Breast epithelium (tissue), 4 donors: ENCODE measurements at places on chromosomes 7 and 10. TPM values are rescaled to one million over a fixed set of nuclear protein-coding genes. Genes with fewer than 3 reads are reported as not detected.

- H3K4me3 ChIP-seq = no peak overlapping the region
- no peak for DNase-seq
- H3K36me3 ChIP-seq = no peaks in the 10 kb centered on the region
These were observed 443.6 kb upstream of the PFKP start for GRCh38 chr10:2623675-2624274.

DNA sequence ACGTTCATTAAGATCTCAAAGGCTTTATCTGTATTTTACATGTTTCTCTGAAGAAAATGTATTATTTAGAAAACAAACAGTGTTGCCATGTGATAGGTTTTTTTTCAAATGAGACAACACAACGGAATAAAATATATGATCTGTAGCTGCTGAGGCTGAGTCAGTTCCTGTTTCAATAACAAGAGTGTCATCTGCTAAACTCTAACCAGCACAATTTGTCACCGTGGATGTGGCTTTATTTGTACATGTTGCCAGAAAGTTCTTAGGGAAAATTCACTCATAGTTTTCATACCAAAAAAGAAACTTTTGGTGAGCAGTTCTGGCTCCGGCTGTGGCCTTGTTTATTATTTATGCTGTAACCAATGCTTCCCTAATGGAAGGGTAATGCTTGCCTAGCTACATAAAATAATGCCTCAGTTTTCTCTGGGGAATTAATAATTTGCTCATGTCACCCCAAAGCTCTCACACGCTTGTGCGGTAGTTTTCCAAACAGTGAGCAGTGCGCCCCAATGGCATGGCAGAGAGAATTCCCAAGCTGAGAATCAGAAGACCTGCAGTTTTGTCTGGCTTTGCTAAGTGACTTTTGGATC lies 20.3 kb upstream of the KLF6 start:
- H3K27ac ChIP-seq = peak overlapping the region; percentile 75
- DNase-seq = no peak
- H3K36me3 ChIP-seq = no peaks in the 10 kb centered on the region
- no peaks in the 10 kb centered on the region for H3K27me3 ChIP-seq

GRCh38 chr7:84729284-84729683 lies 457.6 kb downstream of the SEMA3D start:
- no peaks in the 10 kb centered on the region for H3K4me1 ChIP-seq
- no peak overlapping the region for H3K27ac ChIP-seq
- no peak overlapping the region for H3K4me3 ChIP-seq
- no peaks in the 10 kb centered on the region for H3K27me3 ChIP-seq
- no peak for DNase-seq

GRCh38 chr10:110011681-110012080 lies 3.9 kb downstream of the ADD3 start:
- H3K4me3 ChIP-seq = no peak overlapping the region
- peaks cover 28% of the 10 kb centered on the region for H3K4me1 ChIP-seq
- DNase-seq = no peak
- H3K27me3 ChIP-seq = no peaks in the 10 kb centered on the region

DNA sequence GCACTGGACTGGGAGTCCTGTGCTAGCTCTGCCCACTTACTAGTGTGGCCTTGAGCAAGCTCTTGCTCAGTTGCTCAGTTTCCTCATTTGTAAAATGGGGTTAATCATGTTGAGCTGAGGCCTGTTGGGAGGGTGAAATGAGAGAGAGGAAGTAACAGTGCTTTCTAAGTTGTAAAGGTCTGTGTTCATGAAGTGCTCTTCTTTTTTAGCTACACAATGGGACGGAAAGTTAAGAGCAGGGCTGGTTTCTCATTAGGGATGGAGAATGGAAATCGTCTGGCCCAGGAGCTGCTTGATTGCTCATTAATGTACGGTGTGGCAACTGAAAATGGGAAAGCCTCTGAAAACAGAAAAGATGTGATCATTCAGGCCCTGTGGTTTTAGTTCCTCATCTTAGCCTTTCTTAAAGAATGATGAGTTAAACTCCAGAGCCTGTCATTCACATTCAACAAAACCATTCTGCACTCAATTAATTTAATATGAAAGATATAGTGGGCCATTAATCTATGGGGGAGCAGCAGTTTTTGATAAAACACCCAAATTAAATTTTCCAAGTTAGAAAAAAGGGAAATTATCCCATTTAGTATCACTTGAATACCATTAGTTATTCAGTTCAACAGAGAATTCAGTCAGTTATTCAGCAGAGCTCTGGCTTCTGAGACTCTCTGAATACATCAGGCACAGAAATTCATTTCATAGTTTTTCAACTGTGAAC lies 60.5 kb downstream of the SH2D4B start:
- H3K4me1 ChIP-seq = no peaks in the 10 kb centered on the region
- no peak overlapping the region for H3K27ac ChIP-seq
- no peak overlapping the region for H3K4me3 ChIP-seq
- H3K27me3 ChIP-seq = no peaks in the 10 kb centered on the region
- no peak for DNase-seq

RET gene
- 0.96 TPM for total RNA-seq

DNA sequence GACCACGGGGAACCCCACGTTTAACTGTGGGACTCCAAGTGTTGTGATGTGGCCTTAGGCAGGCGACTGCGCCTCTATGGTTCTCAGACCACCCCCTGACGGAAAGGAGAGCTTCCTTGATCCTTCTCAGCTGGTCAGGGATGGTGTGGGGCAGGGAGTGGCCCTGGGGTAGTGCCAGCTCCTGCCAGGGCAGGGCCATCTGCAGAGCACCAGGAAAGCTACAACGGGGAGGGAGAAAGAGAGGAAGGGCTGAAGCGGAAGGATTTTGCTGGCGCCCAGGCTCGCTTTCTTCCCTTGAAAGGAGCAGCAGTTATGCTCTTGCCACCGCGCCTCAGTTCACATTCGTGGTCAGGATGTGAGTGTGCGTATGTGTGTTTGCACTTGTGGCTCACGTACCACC lies 74.9 kb upstream of the PCBD1 start:
- H3K4me1 ChIP-seq = no peaks in the 10 kb centered on the region
- H3K36me3 ChIP-seq = no peaks in the 10 kb centered on the region
- H3K4me3 ChIP-seq = no peak overlapping the region
- no peaks in the 10 kb centered on the region for H3K27me3 ChIP-seq

DNA sequence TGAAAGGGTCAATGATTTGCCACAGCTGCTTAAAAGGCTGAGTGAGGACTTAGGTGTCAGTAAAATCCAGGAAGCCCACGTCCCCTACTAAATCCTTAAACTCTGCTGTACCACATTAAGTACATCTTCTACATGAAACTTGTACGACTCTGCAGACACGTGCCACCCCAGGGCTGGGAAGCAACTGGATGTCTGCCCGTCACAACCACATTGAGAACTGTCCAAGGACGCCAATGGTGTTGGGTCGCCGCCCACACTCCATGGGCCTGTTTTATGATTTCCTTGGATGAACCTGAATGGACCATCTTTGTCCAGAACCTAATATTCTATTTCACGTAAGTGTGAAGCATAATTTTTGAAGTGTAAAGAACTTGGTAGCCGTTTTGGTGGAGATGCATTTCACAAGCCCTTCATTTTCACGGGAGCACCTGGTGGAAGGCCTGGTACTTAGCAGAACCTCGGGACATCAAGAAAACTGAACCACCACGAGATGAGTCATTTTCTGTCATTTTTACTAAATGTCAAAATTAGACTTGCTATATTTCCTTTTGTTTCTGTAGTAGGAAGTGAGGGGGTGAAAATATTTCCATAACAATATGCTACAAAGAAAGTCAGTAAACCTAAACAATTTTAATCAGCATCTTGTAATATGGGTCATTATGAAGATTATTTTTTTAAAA lies 134.9 kb downstream of the SFMBT2 start:
- no peak for DNase-seq
- no peak overlapping the region for H3K4me3 ChIP-seq
- no peak overlapping the region for H3K27ac ChIP-seq
- no peaks in the 10 kb centered on the region for H3K27me3 ChIP-seq
- no peaks in the 10 kb centered on the region for H3K4me1 ChIP-seq

DNA sequence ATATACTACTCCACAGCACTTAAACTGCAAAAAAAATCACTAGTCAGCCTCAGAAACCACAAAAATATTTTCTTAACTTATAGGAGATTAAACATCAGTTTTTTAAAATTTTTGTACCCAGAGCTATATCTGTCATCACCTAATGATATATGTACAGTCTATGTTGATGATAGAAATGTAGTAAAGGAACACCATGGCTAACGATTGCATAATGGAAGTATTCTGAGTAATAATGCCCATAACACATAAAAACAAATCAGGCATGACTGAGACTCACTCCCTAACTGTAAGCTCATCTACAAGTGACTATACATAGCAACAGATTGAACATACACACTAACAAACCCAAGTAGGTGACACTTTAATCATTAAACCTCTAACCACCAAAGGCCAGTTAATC lies 51.3 kb downstream of the TSPAN12 start:
- no peak for DNase-seq
- no peaks in the 10 kb centered on the region for H3K36me3 ChIP-seq
- H3K4me3 ChIP-seq = no peak overlapping the region
- no peaks in the 10 kb centered on the region for H3K4me1 ChIP-seq

DNA sequence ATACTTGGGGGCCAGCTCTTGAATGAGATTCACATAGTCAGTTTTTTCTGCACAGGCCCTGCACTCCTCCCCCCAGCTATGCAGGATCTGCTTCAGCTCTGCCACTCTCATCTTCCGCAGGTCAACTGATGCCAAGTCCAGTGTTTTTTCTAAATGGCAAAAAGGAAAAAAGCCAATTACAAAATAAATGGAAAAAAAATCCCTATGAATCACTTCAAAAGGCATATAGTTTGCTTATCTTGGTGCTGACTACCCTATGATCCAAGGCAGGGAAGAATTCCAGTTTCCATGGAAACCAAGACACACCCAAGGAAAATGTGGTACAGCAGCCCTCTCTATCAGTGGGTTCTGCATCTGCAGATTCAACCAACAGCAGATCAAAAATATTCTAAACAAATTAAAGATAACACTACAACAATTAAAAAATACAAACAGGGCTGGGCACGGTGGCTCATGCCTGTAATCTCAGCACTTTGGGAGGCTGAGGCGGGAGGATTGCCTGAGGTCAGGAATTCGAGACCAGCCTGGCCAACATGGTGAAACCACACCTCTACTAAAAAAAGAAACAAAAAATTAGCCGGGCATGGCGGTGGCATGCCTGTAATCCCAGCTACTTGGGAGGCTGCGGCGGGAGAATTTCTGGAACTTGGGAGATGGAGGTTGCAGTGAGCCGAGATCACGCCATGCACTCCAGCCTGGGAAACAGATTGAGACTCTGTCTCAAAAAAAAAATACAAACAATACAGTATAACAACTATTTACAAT lies 17.6 kb downstream of the CDNF start:
- H3K4me1 ChIP-seq = no peaks in the 10 kb centered on the region
- H3K27ac ChIP-seq = no peak overlapping the region
- H3K4me3 ChIP-seq = no peak overlapping the region
- H3K27me3 ChIP-seq = no peaks in the 10 kb centered on the region
- DNase-seq = no peak

MRPL43 gene
- total RNA-seq = 104 TPM

PON1 gene
- total RNA-seq = 0.66 TPM

PRF1 gene
- total RNA-seq = 2.2 TPM

DNA sequence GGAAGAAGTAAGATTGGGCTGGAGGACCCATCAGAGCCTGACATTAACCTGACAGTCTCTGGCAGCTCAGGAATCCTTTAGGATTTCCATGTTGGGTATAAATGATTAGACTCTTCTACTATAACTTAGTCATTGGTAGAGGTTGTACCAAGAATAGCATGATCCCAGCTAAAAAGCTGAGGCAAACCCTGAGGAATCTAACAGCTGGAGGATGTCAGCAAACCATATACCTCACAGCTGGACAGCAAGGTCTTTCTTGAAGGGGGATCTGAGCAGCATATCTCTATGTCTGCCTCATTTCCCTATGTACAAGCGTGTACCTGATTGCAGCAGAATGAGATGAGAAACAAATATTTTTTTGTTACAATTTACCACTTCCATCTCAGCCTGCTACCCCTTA lies 103.2 kb downstream of the NPSR1 start:
- DNase-seq = no peak
- no peak overlapping the region for H3K4me3 ChIP-seq
- H3K36me3 ChIP-seq = no peaks in the 10 kb centered on the region
- H3K27ac ChIP-seq = no peak overlapping the region
- H3K4me1 ChIP-seq = no peaks in the 10 kb centered on the region
- no peaks in the 10 kb centered on the region for H3K27me3 ChIP-seq

- no peak for DNase-seq
- peak overlapping the region; percentile 87 for H3K4me3 ChIP-seq
- H3K27me3 ChIP-seq = no peaks in the 10 kb centered on the region
- no peaks in the 10 kb centered on the region for H3K36me3 ChIP-seq
These were observed 597 bp downstream of the SND1 start for GRCh38 chr7:127652333-127653248.

VPS37D gene
- total RNA-seq = 3.8 TPM

DNA sequence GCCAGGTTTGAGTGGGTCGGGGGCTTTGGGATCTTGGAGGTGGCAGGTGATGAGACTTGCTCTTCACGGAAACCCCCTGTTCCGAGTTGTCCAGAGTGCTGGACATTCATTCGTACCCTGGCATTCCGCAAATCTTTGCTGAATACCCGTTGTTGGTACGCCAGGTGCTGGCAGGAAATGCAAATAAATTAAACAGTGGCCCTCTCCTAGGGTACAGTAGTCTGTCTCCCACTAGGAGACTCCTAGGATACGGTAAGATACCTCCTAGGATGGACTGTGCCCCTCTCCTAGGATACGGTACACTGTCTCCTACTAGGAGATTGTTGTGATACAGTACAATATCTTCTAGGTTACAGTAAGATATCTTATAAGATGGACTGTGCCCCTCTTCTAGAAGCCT lies 544 bp downstream of the SEC23IP start:
- H3K4me1 ChIP-seq = peaks cover 27% of the 10 kb centered on the region
- H3K27ac ChIP-seq = peak overlapping the region; percentile 95
- H3K36me3 ChIP-seq = no peaks in the 10 kb centered on the region
- no peaks in the 10 kb centered on the region for H3K27me3 ChIP-seq

NME8 gene
- total RNA-seq = not detected

GRCh38 chr7:46059308-46060020 lies 138.4 kb upstream of the IGFBP3 start:
- H3K36me3 ChIP-seq = no peaks in the 10 kb centered on the region
- H3K27ac ChIP-seq = no peak overlapping the region
- no peaks in the 10 kb centered on the region for H3K27me3 ChIP-seq
- no peaks in the 10 kb centered on the region for H3K4me1 ChIP-seq
- DNase-seq = no peak

CCDC7 gene
- 34.7 TPM for total RNA-seq

DNA sequence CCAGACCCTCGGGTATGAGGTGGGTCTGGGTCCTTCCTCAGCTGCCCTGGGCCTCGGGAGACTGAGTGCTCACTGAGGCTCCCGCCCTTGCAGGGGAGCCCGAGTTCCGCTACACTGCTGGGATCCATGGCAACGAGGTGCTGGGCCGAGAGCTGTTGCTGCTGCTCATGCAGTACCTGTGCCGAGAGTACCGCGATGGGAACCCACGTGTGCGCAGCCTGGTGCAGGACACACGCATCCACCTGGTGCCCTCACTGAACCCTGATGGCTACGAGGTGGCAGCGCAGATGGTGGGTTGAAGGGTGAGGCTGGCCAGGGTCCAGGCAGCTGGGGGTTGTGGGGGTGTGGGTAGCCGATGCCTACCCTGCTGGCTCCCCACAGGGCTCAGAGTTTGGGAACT lies 7.6 kb downstream of the AEBP1 start:
- no peak overlapping the region for H3K4me3 ChIP-seq
- no peaks in the 10 kb centered on the region for H3K36me3 ChIP-seq
- H3K27me3 ChIP-seq = no peaks in the 10 kb centered on the region
- no peaks in the 10 kb centered on the region for H3K4me1 ChIP-seq
- DNase-seq = no peak
